ENCODE measurements at places on chromosomes 7 and 10.

GRCh38 chr10:71285180-71285545 lies 33.9 kb upstream of the SLC29A3 start:
- peak; percentile 6 for DNase-seq

GRCh38 chr10:78806681-78807221 lies 262.0 kb upstream of the ZMIZ1 start:
- DNase-seq: no peak

DNA sequence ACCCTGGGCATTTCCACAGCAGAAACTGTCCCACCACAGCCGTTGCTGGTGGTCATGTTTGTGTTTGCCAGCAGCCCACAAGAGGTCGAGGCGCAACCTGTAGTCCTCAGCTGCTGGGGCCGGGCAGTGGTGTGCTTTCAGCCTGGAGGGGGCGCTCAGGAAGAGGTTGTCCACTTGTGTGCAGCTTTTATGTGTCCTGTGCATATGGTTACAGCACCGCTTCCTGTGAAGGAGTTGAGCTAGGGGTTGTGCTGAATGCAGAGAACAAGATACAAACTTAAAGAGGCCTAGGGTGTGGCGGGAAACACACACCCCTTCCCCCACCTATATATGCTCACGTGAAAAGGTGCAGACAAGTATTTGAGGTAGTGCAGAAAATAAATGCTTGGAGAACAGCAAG lies 29.5 kb upstream of the PFKFB3 start:
- DNase-seq: no peak

DNA sequence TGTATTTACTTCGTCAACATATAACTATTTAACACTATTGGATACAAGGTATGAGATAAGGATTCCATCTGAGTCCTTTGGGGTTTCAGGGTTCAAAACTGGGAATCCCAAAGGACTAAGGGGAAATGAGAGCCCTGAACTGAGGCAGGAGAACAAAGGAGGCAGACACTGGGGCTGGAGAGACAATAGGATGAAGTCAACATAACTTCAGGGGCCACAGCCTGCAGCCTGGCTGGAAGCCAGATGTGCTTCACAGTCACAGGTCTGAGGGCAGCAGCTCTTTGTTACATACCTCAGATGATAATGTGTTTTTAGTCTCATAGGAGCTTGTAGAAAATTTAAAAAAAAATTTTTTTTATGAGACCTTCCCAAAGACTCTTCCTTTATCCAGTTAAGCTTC lies 73.3 kb downstream of the NRF1 start:
- DNase-seq: no peak

DNA sequence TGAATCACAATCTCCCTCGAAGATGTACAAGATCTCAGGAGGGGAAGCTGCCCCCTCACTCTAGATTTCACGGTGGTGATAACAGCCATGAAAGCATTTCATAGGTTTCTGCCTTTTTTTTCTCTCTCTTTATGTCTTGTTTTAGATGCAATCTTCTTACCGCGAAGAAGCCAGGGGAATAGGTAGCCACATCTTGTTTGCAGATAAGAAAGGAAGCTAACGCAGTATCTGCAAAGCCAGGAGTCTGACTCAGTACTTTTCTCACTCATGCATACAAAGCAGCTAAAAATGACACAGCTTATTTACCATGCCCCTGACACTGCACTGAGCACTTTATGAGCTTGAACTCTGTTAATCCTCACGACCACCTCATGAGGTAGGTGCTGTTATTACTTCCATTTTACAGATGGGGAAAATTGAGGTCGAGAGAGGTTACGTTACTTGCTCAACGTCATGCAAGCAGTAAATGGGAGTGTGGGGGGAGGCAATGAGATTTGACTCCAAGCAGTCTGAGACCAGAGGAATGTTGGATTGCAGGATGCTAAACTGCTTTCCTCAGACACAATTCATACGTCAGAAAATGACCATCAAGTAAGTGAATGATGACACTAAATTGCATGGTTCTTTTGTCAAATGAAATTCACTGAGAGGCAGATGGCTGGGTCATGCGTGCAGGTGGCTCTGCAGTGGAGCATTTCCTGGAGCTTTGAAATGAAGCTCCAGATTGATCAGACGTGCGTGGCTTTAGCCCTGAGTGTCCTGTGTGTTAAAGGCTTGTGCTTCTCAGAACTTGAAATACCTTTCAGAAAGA lies 3.3 kb downstream of the MAP3K8 start:
- no peak for DNase-seq

GRCh38 chr10:43340101-43340500 lies 31.3 kb upstream of the FXYD4 start:
- no peak for DNase-seq

- DNase-seq: no peak
Observed at GRCh38 chr10:21087476-21087875, 190.4 kb upstream of the NEBL start.

DNA sequence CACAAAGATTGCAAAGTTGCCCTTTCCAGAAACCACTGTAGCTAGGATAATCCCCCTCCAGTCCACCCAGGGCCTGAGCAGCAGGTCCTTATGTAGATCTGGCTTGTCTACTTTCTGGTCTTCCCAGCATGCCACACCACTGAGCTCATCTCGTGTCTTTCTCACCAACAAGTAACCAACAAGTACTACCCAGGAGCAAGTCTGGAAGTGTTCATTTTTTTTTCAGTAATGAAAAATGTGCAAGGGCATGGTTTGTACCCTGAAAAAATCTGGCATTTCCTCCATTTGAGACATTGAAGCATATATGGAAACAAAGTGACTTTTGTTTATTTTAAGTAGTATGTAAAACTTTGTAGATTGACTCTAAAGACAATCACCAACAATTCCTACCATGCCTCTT lies 120.8 kb downstream of the INHBA start:
- no peak for DNase-seq

GRCh38 chr7:132869166-132869861 lies 212.6 kb downstream of the CHCHD3 start:
- DNase-seq: no peak

DNA sequence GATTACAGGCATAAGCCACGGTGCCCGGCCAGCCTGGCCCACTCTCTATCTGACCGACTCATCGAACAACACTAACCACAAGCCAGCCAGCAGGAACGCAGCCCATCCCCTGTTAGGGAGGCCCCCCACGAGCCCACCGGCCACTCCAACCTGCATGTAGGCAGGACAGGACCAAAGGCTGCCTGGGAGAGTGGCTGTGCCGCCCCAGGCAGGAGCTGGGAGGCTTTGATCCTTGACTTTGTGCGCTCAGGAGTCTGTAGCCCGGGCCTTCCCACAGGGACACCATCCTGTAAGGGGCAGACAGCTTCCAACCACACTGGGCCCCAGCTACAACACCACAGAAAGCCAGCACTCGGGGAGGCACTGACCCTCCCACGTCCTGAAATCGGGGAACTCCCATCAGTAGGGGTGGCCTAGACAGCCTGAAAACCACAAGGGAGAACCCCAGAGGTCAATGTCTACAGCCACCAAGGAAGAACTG lies 29.4 kb downstream of the GRID1 start:
- DNase-seq: no peak

- no peak for DNase-seq
Observed at GRCh38 chr7:112067200-112067599, 139.0 kb downstream of the DOCK4 start.

DNA sequence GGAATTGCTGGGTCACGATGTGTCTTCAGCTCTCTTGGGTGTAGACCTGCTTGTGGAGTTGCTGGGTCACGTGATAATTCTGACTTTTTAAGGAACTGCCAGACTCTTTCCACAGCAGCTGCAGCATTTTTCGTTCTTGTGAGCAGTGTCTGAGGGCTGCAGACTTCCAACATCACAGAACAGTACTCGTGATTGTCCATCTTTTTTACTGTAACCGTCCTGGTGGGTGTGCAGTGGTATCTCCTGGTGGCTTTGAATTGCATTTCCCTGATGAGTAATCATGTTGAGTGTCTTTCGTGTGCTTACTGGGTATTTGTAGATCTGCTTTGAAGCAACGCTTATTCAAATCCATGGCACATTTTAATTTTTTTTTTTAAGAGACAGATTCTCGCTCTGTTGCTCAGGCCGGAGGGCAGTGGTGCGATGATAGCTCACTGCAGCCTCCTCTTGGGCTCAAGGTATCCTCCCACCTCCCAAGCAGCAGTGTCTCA lies 22.7 kb downstream of the INPP5A start:
- DNase-seq: no peak

- peak; percentile 66 for DNase-seq
Observed at GRCh38 chr7:136009488-136010079, 32.4 kb upstream of the MTPN start.

- no peak for DNase-seq
Observed at GRCh38 chr7:123689250-123689649, 33.6 kb downstream of the LMOD2 start.
